ENCODE measurements at places on chromosomes 6 and 20.
A peak's percentile ranks its signal among the peaks of the same experiment; 100 is the strongest.

DNA sequence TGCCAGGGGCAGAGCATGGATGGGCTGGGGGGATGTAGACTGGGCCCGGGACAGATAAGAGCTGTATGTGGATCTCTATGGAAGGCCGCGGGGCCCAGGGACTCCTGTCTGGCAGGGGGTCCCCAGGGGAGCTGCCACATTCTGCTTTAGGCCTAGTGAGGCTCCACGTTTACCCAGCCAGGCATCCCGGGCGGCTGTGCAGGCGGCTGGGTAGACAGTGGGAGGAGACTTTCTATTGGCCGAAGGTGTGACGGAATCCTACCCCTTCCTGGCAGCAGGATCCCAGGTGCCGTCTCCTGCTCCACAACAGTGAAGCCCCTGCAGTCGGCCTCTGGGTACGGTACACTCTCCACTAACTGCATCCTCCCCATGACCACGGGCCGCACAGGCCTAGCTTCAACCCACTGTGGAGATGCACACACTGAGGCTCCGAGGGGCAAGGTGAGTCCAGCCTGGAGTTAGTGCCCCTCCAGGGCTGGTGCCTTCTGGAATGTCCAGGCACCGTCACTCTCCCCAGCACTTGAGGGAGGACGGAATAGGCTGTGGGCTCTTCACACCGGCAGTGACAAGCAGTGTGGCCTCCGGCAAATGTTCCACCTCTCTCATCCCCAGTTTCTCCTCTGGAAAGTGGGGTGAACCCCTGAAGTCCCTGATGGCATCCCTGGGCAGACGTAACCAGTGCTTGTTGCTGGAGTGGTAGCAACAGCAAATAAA is 36.8 kb upstream of the ZBP1 start:
- DNase-seq: no peak

- DNase-seq: no peak
These were observed 652.3 kb upstream of the FLRT3 start for GRCh38 chr20:14989535-14990290.

GRCh38 chr6:157724960-157725741 is 97.9 kb upstream of the SNX9 start:
- DNase-seq: no peak

- DNase-seq: no peak
These were observed 28.0 kb downstream of the RRBP1 start for GRCh38 chr20:17653835-17654648.

DNA sequence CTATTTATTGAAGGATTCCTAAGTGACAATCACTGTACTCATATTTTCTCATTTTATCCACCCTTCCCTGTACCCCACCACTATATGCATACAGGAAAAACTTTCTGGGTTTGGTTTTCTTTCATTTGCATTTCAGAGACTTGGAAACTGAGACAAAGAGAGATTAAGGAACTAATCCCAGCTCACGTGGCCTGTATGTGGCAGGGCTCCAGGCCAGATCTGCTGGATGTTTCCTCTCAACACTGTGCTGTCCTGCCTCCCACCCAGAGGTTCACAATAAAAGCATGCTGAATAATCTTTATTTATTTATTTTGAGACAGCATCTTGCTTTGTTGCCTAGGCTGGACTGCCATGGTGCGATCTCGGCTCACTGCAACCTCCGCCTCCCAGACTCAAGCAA is 50.2 kb downstream of the CEP162 start:
- DNase-seq: no peak

DNA sequence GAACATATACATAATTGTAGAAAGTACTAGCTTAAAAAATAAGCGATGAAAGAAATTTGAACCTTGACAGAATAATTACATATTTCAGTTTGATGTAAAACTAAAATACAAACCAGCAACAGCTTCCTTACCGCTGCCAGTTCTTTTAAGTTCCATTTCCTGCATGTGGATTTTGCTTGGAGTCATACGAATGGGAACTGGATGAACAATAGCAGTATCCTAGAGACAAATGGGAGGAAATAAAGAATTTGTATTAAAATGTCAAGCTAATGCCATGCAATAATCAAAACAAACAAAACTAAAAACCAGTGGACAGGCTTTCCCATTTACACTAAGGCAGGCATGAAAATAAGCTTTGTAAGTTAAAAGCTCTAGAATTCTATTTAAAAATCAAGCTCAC is 67.1 kb downstream of the REPS1 start:
- no peak for DNase-seq

GRCh38 chr20:38673725-38674091 is 50.6 kb upstream of the SLC32A1 start:
- no peak for DNase-seq

DNA sequence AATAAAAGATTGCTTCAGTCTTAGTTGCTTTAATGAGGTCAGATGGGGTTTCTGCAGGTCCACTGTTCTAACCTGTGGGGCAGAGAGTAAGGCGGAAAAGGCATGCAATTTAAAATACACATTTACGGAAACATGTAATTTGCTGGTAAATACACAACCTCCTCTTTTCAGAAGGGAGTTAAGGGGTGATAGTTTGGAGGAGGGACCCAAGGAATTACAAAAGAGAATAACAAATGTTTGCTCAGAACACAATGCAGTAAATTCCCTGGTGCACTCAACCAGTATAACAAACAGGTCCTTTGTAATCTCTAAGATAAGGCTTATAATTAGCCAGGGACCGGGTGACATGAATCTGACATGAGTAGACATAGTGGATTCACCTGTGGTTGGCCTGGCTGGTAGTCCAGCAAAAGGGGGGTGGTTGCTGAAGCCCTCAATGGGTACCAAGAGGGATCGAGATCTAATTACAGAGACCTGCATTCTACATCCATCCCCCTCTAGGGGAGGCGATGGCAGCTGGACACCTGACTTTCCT is 295.1 kb downstream of the PHACTR1 start:
- DNase-seq: no peak

- no peak for DNase-seq
These were observed 30.9 kb downstream of the HEBP2 start for GRCh38 chr6:138434925-138435324.

DNA sequence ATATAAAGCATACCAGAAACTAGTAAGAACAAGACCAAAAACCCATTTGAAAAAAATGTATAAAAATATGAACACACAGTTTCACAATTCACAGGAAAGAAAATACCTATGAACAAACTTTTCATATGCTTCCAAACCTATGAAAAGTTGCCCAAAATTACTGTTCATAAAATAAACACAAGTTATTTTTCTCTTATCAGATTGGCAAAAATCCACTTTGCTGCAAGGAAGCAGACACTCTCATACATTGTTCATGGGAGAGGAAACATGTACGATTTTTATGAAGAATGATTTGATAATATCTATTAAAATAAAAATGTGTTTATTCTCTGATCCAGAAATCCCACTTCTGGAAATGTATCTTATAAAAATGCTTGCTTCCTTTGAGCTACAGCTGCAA is 40.0 kb upstream of the OCSTAMP start:
- DNase-seq: no peak

DNA sequence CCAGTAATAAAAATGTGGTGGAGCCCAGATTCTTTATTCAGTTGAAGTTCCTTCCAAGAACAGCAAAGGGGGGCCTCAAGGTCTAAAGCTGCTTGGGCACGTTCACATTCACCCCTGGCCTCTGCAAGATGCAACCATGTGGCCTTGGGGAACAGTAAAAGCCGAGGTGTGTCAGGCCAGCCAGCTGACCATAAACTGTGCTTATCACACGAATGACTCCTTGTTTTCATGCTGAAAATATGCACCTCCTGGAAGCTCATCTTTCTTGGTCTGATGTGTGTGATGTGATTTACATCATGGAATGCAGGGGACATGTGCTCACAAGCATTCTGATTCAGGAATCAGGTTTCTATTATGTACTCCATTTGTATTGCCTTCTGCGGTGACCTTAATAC is 211.6 kb upstream of the MARCKS start:
- peak; percentile 93 for DNase-seq

DNA sequence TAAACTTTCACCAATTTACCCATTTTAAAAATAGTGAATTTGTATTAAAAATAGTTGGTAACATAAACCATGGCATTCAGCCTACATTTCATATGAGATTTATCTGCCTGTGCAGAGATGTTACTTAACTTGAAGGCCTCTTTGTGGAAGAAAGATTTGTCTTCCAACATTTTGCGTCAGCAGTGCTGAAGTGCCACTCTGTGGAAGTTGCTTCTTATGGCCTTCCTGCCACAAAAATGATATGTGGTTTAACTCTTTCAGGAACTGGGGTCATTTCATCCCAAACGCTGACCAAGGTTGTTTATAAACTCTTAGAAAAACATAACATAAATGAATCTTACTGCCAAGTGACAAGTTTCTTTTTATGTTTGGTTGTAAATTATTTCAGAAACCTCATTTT is 246.8 kb downstream of the ARID1B start:
- DNase-seq: no peak

- DNase-seq: no peak
These were observed 38.7 kb upstream of the CST5 start for GRCh38 chr20:23918101-23918862.

GRCh38 chr20:10051185-10051584 is 16.4 kb downstream of the ANKEF1 start:
- no peak for DNase-seq

DNA sequence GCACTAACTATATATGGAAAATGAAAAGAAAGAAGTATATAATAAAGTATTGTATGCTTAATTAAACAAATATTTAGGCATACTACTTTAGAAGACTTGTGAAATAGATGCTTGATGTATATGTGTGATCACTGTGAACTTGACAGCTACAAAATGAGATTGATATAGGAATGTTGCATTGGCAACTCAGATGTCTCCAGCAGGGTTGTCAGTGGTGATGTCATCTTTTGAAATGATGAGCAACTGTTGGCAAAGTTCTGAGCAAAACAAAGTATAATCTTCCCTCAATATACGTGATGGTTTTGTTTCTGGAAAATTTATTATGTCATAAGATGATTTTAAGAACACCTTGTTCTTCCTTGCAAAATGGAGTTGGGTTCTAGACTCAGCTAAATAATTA is 133.8 kb downstream of the ARID1B start:
- no peak for DNase-seq

DNA sequence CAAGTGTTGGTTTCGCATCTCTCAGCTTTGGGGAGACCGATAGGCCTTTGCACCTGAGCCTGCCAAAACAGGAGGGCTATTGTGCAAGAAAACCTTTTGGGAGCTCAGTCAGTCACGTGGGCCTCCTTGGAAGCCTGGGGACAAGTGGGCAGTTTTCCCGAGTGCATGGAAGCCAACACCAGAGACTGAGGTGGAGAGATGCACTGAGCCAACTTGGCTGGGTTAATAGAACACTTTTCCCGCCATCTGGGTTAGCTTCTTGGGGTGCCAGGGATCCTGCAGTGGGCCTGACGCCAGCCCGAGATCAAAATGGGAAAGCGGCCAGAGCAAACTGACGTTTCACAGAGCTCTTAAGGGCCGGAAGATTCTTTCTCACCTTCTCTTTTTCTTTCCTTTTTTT is 2.8 kb upstream of the OOEP start:
- no peak for DNase-seq

- no peak for DNase-seq
These were observed 772 bp downstream of the HINT3 start for GRCh38 chr6:125957391-125957693.

- no peak for DNase-seq
These were observed 36.8 kb upstream of the CLDN20 start for GRCh38 chr6:155227046-155227445.

- DNase-seq: no peak
These were observed 215.6 kb upstream of the HEY2 start for GRCh38 chr6:125533710-125534397.

- no peak for DNase-seq
These were observed 175.5 kb downstream of the RFPL4B start for GRCh38 chr6:112522587-112522986.

- no peak for DNase-seq
These were observed at the start of gene ACSS1 for GRCh38 chr20:25058051-25058846. TSS of gene ACSS1 (minus strand) at chr20:25058139. CDS start at chr20:25058102, 37 bp downstream.

GRCh38 chr6:144160431-144161005 is 10.2 kb downstream of the STX11 start:
- no peak for DNase-seq

DNA sequence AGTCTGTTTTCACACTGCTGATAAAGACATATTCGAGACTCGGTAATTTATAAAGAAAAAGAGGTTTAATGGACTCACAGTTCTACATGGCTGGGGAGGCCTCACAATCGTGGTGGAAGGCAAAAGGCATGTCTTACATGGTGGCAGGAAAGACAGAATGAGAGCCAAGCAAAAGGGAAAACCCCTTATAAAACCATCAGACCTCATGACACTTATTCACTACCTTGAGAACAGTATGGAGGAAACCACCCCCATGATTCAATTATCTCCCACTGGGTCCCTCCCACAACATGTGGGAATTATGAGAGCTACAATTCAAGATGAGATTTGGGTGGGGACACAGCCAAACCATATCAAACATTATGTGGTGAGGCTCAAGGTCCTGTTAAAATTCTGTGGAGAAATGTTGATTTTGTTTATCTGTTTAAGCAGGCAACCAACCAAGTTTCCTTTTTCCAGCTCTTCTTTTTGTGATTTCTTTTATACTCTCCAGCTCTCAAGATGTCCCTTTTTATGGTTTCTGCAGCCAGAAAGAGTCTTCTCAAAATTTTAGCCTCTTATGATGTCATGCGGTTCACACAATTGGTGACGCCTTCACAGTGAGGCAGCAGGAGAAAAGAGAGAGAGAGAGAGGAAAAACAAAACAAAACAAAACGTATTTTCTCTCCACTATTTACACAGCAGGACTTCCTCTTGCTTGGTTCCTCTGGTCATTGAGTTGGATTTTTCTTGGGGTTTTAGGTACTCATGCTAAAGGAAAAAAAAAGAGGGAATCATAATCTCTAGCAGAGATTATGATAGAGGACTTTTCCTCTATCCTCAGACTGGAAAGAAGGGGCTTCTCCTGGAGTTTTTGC is 18.0 kb downstream of the AIG1 start:
- no peak for DNase-seq

DNA sequence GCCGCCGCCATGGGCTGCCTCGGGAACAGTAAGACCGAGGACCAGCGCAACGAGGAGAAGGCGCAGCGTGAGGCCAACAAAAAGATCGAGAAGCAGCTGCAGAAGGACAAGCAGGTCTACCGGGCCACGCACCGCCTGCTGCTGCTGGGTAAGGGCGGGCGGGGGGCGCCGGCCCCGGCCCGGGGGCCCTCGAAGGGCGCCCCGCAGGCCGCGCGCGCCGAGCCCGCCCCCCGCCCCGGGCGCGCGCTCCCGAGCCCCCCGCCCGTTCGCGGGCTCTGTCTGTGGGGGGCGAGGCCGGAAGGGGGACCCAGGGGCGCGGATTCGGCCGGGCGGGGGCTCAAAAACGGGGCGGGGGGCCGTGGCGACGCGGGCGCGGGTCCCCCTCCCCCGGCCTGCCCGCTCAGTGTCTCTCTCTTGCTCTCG is 39.2 kb downstream of the GNAS start:
- DNase-seq: no peak

- no peak for DNase-seq
These were observed 19.1 kb downstream of the ANKS1A start for GRCh38 chr6:34908194-34908593.

All from fibroblast of skin of left biceps (primary cell).